ENCODE measurements at places on chromosomes 7 and 10.

DNA sequence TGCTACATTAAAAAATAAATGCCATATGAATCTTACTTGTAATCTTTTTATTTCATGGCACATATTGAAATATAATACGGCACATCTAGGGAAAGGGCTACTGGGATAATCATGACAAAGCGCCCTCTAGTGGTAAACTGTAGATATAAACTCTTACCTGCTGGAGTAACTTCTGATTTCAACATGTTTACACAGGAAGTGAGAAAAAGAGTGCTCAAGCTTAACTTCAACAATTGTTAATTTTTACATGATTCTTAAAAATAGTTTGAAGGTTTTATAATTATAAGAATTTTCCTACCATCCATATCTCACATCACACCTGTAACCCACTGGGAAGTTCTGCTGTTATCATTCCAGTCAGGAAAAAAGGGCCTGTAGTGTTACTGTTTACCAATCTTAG is 2.0 kb upstream of the HEPACAM2 start:
- peak; percentile 55 for DNase-seq

GRCh38 chr10:506451-507354 is 182.8 kb downstream of the DIP2C start:
- DNase-seq: no peak

GRCh38 chr7:157990226-157990880 is 597.3 kb downstream of the PTPRN2 start:
- no peak for DNase-seq

DNA sequence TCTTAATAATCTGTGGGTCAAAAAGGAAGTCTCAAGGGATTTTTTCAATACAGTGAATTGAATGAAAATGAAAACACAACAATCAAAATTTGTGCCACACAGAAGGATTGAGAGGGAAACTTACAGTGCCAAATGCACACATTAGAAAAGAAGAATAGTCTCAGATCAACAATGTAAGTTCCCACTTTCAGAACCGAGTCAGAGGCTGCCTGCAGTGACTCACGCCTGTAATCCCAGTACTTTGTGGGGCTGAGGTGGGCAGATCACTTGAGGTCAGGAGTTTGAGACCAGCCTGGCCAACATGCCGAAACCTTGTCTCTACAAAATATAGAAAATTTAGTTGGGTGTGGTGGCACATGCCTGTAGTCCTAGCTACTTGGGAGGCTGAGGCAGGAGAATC is 12.5 kb upstream of the KEL start:
- DNase-seq: no peak

DNA sequence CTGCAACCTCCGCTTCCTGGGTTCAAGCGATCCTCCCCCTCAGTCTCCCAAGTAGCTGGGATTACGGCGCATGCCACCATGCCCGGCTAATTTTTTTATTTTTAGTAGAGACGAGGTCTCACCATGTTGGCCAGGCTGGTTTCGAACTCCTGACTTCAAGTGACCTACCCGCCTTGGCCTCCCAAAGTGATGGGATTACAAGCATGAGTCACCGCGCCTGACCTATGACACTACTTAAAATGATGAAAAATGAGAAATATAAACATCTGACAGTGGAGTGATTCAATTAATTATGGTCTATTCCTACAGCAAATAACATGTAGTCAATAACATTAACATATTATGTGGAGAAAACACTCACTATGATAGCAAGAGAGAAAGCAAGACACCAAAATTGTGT is 2.2 kb downstream of the BRAT1 start:
- no peak for DNase-seq

DNA sequence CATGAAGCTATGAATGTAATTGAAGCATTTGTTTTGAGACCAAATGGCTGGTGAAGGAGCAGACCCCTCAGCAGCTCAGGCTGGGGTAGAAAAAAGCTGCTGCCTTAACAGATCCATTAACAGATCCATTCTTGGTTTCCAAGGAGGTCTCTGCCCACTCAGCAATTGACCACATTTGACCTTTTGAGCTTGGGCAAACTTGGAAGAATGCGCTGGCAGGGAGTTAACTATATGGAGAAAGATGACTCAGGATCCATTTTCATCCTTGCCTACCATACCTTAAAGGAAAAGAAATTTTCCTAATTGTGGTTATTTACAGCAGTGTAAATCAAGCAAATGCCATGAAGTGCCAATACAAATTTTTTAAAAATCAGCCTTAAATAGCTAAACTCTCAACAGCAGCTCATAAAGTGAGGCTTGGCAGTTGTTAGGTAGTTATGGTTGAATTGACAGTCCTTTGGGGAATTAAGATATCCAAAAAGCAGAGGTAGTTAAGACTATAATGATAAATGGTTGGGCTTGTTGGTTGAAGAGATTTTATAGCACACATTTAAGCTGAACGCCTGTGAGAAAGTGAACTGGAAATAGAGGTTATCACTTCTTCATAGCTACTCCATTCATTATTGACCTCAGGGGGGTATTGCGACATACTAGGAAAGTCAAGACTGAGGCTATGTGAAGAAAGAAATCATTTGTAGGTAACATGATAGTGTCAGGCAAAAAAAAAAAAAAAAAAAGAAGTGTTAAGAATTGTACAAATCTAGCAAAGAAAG is 83.9 kb downstream of the MKX start:
- peak; percentile 6 for DNase-seq

- DNase-seq: no peak
Observed at GRCh38 chr7:139990142-139990535, 72.6 kb downstream of the PARP12 start.

GRCh38 chr10:71638064-71638821 is 81.3 kb downstream of the C10orf105 start:
- no peak for DNase-seq

DNA sequence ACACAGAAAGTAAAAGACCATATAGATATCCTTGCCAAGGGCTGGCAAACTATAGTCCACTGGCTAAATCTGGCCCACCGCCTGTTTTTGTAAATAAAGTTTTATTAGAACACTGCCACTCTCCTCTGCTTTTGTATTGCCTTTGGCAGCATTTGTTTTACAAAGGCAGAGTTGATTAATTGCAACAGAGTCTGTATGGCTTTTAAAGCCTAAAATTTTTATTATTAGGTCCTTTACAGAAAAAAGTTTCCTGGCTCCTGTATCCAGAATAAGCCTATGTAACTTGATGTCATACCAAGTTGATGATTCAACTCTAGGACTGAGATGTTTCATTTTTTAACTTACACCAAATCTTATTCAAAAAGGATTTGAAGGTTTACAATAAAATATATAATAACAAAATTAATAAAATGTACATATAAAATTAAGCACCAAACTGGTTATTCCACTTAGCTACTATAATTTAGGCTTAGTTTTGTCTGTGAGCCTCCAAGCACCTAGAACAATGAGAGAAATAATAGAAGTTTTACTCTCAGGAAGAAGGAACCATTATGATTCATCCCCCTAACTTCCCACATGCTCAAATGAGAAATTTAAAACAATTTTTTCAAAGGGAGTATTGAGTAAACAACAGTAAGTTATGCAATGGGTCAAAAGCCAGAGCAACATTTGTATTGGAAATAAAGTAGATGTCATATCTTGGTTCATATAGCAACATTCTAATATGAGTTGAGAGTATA is 31.9 kb downstream of the CPED1 start:
- peak; percentile 85 for DNase-seq
